Upper lobe of right lung (tissue), 1 donor: ENCODE measurements at places on chromosomes 3 and 15. TPM values are rescaled to one million over a fixed set of nuclear protein-coding genes. Genes with fewer than 3 reads are reported as not detected.

DNA sequence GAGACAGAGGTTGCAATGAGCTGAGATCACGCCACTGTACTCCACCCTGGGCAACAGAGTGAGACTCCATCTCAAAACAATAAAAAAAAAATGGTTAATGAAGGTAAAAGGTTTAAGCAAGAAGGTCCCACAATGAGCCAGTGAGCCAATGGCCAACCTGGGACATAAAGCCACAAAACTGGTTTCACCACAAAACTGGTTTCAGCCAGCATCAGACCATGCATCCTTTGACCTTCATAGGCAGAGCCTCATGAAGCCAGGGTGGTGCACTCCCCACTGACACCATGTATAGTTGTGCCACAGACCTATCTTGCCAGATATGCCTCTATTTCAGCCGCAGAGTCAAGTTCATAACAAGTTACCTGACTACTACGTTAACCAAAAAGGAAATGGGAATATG, 41.9 kb downstream of the SCAP start:
- DNase-seq: no peak

- no peak for DNase-seq
Observed at GRCh38 chr3:168888781-168889180, 774.7 kb downstream of the MECOM start.

DNA sequence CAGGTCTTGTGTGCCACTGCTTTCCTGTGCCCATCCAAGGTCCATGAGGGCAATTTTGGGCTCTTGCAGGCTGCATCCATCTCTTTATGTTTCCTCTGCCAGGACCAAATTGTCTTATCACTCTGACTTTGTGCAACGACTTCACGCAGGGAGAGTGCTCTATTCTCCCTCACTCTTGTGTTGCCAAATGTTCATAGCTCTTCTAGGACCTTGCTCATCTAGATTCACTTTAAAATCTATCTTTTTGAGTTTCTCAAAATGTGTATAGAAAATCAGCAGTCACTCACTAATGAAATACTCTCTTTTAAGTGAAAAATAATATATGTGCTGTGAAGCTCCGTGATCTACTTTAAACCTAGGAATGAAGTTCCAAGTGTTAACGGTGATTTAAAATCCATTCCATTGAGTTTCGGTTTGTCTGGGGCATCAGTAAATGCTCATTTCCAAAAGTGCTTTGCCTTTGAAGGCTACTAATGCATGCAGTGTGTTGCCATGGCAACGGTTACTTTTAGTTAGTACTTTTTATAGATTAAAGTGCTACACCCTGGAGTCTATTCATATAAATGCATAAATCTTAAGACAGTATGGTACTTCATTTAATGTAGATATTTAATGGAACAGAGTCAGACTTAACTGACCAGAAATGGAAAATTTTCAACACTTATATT, 46.6 kb upstream of the GOLGA8J start:
- DNase-seq: no peak

The CDC25A gene
- 0.90 TPM for total RNA-seq

DNA sequence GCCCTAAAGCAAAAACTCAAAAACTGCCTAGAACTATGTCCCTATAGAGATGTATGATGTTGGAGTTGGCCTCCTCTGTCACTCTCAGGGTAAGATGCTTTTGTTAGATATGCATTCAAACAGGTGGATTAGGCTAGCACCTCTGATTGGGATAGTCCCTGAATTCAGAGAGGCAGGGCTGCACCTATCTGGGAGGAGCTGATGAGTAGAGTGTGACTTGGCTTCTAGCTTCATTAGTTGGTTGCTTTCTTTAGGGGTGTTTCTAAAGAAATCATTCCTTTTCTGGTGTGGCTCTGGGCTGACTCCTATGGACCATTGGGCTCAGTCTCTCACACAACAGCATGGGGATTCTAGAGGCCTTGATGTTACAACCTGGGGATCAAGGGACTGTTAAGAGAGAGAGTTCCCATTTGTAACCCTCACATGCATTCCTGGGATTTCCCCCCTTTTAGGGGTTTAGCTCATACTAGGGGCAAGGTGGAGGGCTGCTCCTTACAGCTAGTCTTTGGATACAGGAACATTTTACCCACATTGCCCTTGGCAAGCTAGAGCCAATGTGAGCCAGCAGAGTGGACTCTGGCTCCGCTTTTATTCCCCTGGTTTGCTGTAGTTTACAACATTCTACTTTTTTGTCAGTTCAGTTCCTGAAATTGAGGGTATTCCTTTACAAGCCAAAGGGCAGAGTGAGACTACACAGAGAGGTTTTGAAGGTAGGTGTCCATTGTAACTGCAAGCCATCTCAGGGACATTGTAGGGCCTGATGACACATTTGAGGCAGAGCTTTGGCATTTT, 7.5 kb downstream of the ZNF592 start:
- no peak for DNase-seq

GRCh38 chr3:20401253-20401652, 215.2 kb upstream of the SGO1 start:
- no peak for DNase-seq

The IQCH gene
- 0.93 TPM for total RNA-seq

DNA sequence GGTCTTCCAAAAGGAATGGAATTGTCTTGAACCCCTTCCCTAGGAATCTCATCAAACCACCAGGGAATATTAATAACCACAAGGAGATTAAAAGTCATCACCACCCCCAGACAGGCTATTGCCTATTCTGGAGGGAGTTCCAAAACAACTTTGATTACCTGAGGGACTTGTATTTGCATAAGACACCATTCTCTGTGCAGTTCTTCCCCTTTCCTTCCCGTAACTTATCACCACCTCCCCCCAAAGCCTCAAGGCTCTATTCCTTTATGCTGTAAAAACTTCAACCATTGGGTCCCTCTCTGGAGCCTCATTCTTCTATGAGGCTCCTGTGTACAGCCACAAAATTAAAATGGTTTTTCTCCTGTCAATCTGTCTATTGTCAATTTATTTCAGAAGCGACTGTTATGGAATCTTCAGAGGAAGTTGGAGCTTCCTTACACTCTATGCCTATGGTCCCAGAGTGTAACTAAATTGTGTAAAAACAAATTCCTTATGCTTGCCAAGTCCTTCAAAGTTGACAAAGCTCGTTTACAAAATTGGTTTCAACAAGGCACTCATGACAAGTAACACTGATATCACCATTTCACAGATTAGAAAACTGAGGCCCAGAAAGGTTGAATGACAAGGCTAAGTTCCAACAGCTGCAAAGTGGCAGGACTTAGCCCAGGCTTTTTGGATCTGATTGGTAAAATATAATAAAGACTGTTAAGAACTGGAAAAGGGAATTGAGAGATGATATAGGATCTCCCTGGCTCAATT, 68.3 kb upstream of the HERC1 start:
- DNase-seq: no peak

The PPP1R14D gene
- total RNA-seq: 1.3 TPM

The LYZL4 gene
- total RNA-seq: not detected

GRCh38 chr3:123586131-123586530, 1.3 kb upstream of the HACD2 start:
- no peak for DNase-seq

DNA sequence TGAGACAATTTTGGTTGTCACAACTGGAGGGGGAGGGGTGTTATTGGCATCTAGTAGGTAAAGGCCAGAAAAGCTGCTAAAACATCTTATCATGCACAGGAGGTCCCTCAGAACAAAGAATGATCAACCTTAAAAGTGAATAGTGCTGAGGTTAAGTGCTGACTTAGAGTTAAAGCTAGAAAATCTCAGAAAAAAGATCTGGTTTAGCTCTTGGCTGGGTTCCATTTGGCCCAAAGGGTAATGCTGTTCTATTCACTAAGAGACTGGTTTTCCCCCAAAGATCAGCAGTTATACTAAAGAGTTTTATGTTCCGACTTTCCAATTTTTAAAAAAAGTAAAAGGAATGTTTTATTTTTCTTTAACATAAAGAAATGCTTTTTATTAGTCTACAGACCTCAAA, 15.6 kb downstream of the DCBLD2 start:
- DNase-seq: no peak

DNA sequence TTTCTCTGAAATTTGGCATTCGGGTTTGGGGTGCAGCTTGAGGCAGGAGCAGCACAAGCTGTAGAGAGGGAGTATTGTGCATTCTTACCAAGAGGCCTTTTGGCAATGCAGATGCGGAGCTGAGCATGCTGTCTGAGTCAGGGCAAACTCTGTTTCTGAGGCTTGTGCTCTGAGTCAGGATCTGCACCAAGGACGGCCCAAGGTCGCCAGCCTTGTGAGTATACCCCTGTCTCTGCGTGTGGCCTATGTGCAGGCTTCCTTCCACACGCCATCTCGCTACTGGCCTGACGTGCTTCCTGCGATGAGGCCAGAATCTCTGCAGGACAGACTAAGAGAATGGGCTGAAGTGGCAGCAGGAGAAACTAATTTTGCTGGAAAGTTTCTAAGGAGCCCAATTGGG, 83.8 kb upstream of the ROPN1 start:
- DNase-seq: no peak

DNA sequence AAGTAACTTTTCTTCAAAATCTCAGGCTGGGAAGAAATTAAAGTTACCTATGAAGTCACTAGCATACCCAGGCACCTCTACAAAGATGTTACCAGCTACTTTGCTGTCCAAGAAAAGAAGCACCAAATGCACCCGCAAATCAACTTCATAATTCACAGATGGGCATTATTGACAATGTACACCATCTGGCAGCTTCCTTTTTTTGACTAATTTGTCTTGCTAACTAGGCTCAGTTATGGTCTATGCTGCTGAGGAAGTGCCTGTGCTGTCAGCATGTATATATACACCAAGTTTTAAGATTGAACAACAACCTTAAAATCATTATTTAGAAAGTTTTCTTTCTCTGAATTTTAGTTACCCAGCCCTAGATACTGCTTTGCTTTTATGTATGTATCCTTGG, 93.8 kb downstream of the NSUN3 start:
- DNase-seq: no peak
